Ovary (tissue), 10 donors: ENCODE measurements at places on chromosomes 6 and 20. TPM values are rescaled to one million over a fixed set of nuclear protein-coding genes. Genes with fewer than 3 reads are reported as not detected.

Gene CCN5
- polyA plus RNA-seq, result 196 TPM

Gene CCN6
- not detected for polyA plus RNA-seq

Gene SAMD10
- 0.27 TPM for polyA plus RNA-seq

Gene HDAC2
- polyA plus RNA-seq, result 76.9 TPM

Gene TRIM31
- not detected for polyA plus RNA-seq

Gene NDUFAF5
- 15.6 TPM for polyA plus RNA-seq

Gene HUS1B
- 0.46 TPM for polyA plus RNA-seq

Gene ZBP1
- polyA plus RNA-seq, result 0.12 TPM

Gene CASS4
- polyA plus RNA-seq, result 1.2 TPM

Gene MMP24OS
- polyA plus RNA-seq, result 20.5 TPM

Gene POLR1H
- 23.1 TPM for polyA plus RNA-seq

Gene CALHM4
- polyA plus RNA-seq, result 0.38 TPM

Gene NELFE
- 54.8 TPM for polyA plus RNA-seq

Gene CLDN20
- not detected for polyA plus RNA-seq

Gene DZANK1
- polyA plus RNA-seq, result 3.0 TPM

Gene SEMG1
- not detected for polyA plus RNA-seq

Gene OPRM1
- polyA plus RNA-seq, result not detected

Gene CFB
- polyA plus RNA-seq, result 20.4 TPM

Gene CLPSL2
- not detected for polyA plus RNA-seq

Gene GHRH
- not detected for polyA plus RNA-seq

Gene KIAA1755
- 9.6 TPM for polyA plus RNA-seq

Gene CYB5R4
- 4.8 TPM for polyA plus RNA-seq

Gene MUCL3
- polyA plus RNA-seq, result not detected

Gene AK9
- 6.4 TPM for polyA plus RNA-seq

Gene TCP11
- polyA plus RNA-seq, result 0.35 TPM

Gene CYP39A1
- 15.2 TPM for polyA plus RNA-seq

Gene SNPH
- polyA plus RNA-seq, result 1.7 TPM

Gene CGAS
- 2.3 TPM for polyA plus RNA-seq

Gene DLK2
- 0.33 TPM for polyA plus RNA-seq

Gene C6orf15
- not detected for polyA plus RNA-seq

Gene CLPSL1
- not detected for polyA plus RNA-seq

Gene LHFPL5
- polyA plus RNA-seq, result not detected

Gene PTPRT
- polyA plus RNA-seq, result 0.33 TPM

Gene AURKA
- 2.5 TPM for polyA plus RNA-seq

Gene GSTA1
- 107 TPM for polyA plus RNA-seq

Gene LCA5
- polyA plus RNA-seq, result 6.8 TPM
